ENCODE measurements at places on chromosomes 3 and 15. TPM values are rescaled to one million over a fixed set of nuclear protein-coding genes. Genes with fewer than 3 reads are reported as not detected.

- DNase-seq, result no peak
Observed at GRCh38 chr3:60781935-60782334, 469.3 kb downstream of the FHIT start.

OR5H14 gene
- not detected for total RNA-seq

DNA sequence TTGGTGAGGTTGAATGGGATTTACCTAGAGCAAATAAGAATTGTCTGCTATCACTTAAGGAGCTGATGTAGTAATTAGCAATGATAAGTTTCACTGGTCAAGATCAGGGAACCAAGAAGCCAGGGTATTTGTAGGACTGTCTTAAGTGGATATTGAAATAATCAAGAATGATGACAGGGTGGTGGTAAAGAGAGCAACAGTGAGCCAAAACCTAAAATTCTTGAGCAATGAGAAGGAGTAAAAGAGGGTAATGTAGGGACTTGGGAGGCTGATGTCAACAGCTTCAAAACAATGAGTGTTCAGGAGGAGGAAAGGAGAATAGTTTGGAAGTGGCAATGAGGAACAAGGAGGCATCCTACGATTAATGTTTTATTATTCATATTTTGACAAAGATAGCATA is 31.5 kb upstream of the SLC2A2 start:
- no peak for DNase-seq

- DNase-seq, result no peak
Observed at GRCh38 chr3:23594894-23595670, 210.7 kb upstream of the UBE2E1 start.

CALML4 gene
- total RNA-seq, result 7.0 TPM

DNA sequence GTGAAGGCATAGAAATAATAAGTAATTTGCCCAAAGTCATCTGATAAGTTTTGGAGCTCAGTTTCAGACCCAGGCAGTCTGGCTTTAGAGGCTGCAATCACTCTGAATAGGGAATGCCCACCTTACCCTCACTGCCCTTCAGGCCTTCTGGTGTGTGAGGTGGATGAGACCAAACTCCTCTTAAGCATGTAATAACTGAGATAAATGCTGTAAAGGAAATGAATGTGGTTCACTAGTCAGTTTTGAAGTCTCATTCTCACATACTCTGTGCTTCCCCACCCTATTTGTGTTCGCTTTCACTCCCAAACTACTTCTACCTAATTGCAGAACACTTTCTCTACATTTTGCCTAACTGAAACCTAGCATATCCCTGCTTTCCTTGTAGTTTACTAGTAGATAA is 144.1 kb downstream of the FILIP1L start:
- no peak for DNase-seq

CAND2 gene
- total RNA-seq, result 21.6 TPM

- no peak for DNase-seq
Observed at GRCh38 chr3:33146791-33147445, 33.1 kb downstream of the CRTAP start.

DNA sequence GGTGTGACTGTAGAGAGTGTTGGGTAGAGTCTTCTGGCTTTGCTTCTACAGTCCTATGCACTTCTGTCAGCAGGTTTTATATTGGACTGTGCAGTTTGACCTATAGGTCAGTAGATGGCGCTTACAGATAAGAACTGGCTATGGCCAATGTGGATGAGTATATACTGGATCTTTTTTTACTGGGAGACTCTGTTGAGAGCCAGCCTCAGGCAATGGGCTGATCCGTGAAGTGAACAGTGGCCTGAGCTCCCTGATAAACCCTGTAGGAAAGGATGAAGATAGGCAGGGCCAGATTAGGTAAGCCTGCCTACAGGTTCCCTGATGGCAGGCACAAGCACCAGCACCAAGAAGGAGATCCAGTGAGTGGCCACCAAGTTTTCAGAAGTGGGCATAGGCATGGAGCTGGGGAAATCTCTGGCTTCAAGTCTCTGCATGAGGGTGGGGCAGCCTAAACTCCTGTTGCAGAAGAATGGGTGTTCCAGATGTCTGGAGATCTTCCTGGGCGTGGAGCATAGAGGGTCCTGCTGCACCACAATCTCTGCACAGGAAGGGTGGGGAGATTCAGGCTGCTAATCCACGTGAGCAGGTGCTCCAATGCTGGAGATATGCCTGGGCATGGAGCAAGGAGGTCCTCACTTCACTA is 326.0 kb upstream of the SGO1 start:
- peak; percentile 80 for DNase-seq

- no peak for DNase-seq
Observed at GRCh38 chr15:27587810-27588209, 511.3 kb downstream of the OCA2 start.

GRCh38 chr3:177345973-177346503 is 148.8 kb upstream of the TBL1XR1 start:
- no peak for DNase-seq

DNA sequence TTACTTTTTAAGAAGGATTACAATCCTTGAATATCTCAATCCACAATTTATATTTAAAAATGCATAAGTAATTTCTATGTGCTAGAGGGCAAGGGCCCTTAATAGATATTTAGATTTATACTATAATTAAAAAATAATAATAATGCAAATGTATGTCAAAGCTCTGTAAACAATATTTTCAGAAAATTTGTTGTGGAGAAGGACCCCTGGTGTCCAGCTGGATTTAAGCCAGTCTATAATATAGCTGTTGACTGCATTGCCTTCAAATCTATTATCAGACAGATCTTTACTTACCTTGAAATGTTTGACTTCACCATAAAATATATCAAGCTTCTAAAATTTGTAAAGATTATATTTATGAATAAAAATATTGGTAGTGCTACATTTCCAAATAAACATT is 65.6 kb downstream of the ZBTB20 start:
- no peak for DNase-seq

- DNase-seq, result no peak
Observed at GRCh38 chr3:30256474-30256873, 349.9 kb upstream of the TGFBR2 start.

Data from Karpas-422 (cell line).